ENCODE measurements at places on chromosomes 1 and 21.
A peak's percentile ranks its signal among the peaks of the same experiment; 100 is the strongest.

DNA sequence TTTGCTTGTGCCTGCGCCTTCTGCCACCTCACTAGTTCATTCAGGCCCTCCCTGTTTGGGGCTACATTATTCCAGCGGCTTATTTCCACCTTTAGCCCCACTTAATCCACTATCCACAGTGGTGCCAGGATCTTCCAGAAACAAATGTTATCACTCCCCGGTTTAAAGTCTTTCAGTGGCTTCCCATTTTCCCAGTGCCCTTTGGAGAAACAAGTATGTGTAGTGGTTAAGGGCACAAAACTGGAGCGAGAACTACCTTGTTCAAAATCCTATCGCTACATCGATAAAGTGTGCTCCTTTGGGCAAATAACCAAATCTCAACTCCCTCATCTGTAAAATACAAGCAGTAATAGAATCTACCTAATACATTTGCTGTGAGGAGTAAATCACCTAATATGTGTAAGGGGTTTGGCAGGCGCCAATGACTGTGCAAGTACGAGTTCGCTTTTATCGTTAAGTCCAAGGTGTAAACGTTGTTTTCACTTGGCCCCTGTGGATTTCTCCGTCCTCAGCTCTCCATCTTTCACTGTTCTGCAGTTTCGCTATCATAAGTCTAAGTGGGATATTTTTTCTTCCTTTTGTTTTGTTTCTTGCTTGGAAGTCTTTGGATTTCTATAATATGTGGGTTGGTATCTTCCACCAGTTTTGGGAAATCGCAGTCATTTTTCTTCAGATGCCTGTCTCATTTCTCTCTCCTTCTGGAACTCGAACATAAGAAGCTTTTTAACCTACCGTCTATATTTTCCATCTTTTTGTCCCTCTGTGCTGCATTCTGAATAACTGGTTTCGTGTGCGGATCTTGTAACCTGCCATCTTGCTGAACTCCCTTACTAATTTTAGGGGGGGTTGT is 844 bp upstream of the MEAF6 start:
- H3K4me1 ChIP-seq = peaks cover 51% of the 10 kb centered on the region
- H3K36me3 ChIP-seq = peaks cover 20% of the 10 kb centered on the region
- H3K27ac ChIP-seq = peak overlapping the region; percentile 92
- DNase-seq = no peak

- H3K4me3 ChIP-seq = no peak overlapping the region
- H3K27me3 ChIP-seq = peaks cover 11% of the 10 kb centered on the region
- DNase-seq = no peak
- no peaks in the 10 kb centered on the region for H3K4me1 ChIP-seq
Observed at GRCh38 chr21:32036756-32037155, 163.9 kb downstream of the HUNK start.

DNA sequence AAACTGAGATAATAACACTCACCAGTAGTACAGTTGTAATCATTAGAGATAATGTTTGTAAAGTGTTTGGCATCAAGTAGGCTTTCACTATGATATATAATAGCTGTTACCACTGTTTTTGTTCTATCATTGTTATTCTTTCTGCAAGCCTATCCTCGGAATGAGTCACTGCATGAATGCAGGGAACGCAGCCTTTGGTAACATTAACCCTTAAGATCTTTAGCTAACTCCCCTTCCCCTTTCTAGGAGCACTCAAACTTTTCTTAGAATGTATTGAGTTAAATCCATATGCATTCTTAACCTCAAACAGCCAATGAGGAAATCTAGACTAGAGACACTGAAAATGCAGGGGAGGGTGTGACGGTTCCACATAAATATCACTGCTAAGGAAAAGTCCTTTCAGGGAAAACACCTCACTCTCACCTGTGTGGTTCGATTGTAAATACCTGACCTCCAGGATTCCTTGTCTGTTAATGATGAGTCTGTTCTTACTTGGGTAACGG is 467.3 kb downstream of the SETD4 start:
- H3K4me3 ChIP-seq = no peak overlapping the region
- peaks cover 22% of the 10 kb centered on the region for H3K27me3 ChIP-seq
- no peak overlapping the region for H3K27ac ChIP-seq
- no peaks in the 10 kb centered on the region for H3K4me1 ChIP-seq
- H3K36me3 ChIP-seq = no peaks in the 10 kb centered on the region
- no peak for DNase-seq

DNA sequence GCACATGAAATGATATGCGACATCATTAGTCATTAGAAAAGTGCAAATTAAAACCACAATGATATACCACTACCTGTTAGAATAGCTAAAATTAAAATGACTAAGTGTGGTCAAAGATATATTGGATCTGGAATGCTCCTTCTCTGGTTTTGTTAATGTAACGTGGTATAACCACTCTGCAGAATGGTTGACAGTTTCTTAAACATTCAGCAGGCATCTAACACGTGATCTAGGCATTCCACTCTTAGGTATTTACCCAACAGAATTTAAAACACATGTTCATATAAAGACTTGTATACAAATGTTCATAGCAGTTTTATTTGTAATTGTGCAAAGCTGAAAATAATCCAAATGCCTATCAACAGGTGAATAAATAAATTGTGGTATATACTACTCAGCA is 165.0 kb upstream of the PLXNA2 start:
- H3K4me1 ChIP-seq = no peaks in the 10 kb centered on the region
- no peaks in the 10 kb centered on the region for H3K36me3 ChIP-seq
- no peak overlapping the region for H3K4me3 ChIP-seq
- no peak overlapping the region for H3K27ac ChIP-seq
- H3K27me3 ChIP-seq = peaks cover 3% of the 10 kb centered on the region

- no peak for DNase-seq
- no peaks in the 10 kb centered on the region for H3K4me1 ChIP-seq
- H3K27me3 ChIP-seq = no peaks in the 10 kb centered on the region
- no peak overlapping the region for H3K27ac ChIP-seq
Observed at GRCh38 chr1:192238421-192238820, 78.4 kb upstream of the RGS21 start.

GRCh38 chr1:42140191-42140590 is 13.0 kb upstream of the GUCA2B start:
- no peak overlapping the region for H3K27ac ChIP-seq
- H3K4me3 ChIP-seq = no peak overlapping the region
- no peaks in the 10 kb centered on the region for H3K36me3 ChIP-seq
- peaks cover 4% of the 10 kb centered on the region for H3K27me3 ChIP-seq

Measured in activated CD4-positive, alpha-beta memory T cell treated with anti-CD3 and anti-CD28 coated beads for 36 hours (primary cell).